ENCODE measurements at places on chromosomes 7 and 10.

DNA sequence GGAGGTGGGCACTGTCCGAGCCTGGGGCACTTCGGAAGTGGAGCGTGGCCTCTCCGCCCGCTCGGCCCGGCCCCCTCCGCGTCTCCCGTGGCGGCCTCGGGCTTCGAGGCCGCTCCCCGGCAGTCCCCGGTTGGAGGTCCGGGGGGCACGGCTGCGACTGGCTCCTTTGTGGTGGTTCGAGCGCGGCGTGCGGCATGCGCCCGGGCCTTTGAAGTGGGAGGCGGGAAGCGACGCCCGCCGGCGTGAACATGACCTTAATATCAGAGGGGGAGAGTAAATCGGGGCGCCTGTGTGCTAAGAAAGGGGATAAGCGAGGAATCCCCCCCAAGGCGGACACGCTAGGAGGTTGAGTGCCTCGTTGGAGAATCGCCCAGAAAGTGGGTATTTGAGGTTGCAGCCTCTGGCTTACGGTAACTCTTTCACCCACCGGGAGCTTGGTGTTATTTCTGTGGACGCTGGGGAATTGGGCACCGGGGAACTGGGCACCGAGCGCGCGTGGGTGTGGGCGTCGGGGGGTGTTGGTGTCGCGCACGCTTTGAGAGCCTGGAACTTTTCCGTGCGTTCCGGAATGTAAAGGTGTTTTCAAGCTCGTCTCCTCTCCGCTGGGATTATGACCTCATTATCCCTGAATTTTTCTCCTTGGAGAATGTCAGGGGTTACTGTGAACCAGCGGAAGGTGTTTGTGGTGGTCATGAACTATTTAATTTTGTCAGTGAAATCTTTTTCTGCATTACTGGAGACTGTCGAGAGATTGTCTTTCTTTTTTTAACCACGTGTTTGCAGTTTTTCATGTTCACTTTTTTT is 660 bp downstream of the SUV39H2 start:
- peak; percentile 21 for DNase-seq

- DNase-seq, result no peak
Measured at GRCh38 chr10:100779329-100779728, 33.9 kb downstream of the PAX2 start.

DNA sequence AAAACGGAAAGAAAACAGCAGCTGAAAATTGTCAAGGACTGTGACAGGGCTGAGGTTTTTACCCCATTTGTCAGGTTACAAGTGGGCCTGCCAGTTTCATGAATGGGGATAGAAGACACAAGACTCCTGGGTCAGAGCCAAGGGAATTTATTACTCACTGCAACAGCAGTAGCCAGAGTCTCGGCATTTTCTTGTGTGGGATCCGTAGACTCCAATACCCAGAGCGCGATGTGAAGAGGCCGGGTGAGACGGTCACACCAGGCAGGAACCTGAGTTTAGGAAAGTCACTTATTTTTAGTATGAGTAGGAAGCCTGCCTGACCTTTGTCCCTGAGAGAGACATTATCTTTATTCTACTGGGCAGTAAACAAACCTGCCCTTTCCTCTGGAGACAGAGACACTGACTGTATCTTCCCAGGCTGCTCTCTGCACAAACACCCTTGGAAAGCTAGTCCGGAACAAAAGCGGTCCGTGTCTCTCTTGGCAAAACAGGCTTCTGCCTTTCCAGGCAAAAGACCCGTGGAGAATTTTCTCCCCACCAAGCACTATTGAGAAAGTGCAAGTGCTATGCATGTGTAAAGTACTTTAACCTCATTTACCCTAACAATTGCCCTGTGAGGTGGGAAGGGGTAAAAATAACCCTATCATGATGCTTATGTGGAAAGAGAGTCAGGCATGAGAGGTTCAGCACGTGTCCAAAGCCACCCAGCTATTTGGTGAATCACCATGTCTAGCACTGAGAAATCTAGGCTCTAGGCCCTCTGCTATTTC is 58.4 kb downstream of the JCAD start:
- DNase-seq, result no peak

GRCh38 chr7:33845991-33846509 is 59.3 kb upstream of the BMPER start:
- DNase-seq, result no peak

DNA sequence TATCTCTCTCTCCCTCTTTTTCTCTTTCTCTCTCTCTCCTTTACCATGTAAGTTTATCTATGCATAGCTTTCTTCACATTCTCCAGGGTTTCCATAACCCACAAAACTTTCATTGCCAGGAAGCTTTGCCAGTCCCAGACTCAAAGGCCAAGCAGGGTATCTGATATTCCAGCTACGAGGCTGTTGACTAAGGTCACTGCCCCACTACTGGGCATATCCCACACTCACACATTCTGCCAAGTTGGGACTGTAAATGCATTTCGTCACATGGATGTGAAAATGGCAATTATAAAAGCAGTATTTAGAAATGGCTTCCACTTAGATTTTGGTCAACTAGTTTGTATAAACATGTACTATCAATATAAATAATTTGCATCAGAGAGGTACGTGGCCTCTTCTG is 43.3 kb upstream of the SEPTIN7 start:
- DNase-seq, result no peak

Data from activated CD4-positive, alpha-beta T cell treated with anti-CD3 and anti-CD28 coated beads, Interleukin-2, amount 50 U/mL, for 1 hour (primary cell).